ENCODE measurements at places on chromosomes 3 and 15.

GRCh38 chr3:122754929-122755328 is 38.7 kb downstream of the HSPBAP1 start:
- peak; percentile 7 for DNase-seq

DNA sequence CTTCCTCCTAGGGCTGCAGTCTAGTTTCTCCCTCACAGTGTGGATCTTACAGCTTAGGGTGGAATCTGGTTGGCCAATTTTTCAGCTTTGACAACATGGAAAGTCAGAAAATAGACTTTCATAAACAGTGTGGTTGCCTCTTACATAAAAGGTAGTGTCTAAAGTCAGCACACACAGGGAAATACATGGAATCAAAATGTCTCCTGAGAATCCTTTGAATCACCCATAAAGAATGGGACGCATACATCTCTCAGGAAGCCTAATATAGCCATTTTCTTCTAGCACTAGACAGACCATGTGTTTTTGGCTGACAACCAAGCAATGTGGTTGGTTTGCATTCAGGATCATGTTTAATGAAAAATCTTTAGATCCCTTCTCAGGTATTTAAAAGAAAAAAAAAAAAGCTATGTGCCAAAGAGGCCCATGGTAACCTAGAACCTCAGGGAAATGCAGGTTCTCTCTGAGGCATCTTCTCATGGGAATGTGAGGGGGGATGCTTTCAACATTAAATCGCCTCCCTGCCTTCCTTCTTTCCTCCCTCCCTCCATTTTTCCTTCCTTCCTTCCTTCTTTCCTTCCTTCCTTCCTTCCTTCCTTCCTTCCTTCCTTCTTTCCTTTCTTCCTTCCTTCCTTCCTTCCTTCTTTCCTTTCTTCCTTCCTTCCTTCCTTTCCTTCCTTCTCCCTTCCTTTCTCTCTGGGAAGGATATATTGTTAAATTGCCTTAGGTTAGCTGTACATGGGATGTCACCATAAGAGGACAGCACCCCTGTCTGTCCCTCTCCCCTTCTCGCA is 34.3 kb upstream of the ZBTB38 start:
- DNase-seq = no peak

- DNase-seq = no peak
Measured at GRCh38 chr3:81789691-81790090, 28.2 kb upstream of the GBE1 start.

DNA sequence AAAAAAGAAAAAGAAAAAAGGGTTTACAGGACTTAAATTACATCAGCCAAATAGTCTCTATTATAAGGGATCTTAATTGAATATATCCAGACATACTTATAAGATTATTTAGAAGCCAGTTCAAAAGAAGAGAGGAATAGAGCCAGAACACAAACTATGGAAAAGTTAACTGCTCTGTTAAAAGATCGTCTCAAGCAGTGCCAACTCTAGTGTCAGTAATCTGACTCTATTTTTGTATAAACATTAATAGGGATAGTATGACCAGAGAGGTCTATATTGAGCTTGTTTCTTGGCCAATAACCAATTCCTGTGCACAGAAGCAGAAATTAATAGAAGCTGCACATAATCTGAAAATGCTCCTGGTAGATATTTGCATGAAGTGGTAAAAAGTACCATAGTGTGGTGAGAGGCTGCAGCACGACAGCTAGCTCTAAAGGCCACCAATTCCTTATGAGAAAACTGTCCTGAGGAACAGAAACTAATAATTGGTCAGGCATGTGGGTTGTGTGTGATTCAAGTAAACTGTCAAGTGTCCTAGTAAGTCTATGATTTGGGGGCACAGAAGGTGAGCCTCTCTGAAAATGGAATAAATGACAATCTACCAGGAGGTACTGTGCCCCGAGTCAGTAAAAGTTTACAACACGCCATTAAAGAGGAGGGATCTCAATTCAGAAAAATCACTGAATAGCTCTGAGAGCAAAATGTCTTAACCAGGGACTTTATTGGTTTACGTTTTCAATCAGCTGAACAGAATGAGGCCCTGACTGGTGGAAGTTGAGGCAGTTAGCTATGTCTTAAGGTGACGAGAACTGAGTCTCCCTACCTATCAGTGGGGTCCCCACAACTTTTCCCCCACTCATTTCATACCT is 51.5 kb upstream of the NANOGP8 start:
- DNase-seq = no peak

GRCh38 chr3:58353722-58354553 is 21.2 kb downstream of the PXK start:
- no peak for DNase-seq

GRCh38 chr3:7682822-7683229 is 818.8 kb upstream of the LMCD1 start:
- no peak for DNase-seq

DNA sequence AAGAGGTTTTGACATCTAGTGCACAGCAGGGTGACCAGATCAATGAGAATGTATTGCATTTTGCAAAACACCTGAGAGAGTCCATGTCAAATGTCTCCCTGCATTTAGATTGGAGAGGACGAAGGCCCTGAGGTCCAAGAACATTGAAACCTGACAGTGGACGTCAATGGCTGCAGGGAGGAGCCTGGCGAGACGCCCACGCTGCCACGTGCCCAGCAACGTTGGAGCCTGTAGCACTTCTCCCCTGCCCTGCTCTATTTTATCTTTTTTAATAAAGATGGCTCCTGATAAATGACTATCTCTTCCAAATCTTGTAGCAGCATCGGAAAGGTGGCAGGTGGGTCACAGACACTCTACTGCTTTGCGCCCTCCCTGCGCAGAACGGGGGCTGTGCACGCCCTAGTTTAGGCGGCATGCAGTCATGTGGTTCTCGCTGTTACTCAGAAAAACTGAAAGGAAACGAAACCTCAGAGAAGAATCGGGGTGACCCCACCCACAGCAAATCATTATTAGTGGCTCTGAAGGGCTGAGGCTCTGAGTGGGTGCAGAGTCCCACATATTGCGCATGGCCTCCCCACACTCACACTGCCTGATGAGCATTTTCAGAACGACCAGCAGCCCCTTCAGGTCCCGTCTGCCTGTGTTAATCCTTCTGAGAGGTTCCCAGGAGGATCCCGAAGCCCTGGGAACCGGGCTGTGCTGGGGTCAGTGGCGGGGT is 62.5 kb upstream of the TAMM41 start:
- no peak for DNase-seq

DNA sequence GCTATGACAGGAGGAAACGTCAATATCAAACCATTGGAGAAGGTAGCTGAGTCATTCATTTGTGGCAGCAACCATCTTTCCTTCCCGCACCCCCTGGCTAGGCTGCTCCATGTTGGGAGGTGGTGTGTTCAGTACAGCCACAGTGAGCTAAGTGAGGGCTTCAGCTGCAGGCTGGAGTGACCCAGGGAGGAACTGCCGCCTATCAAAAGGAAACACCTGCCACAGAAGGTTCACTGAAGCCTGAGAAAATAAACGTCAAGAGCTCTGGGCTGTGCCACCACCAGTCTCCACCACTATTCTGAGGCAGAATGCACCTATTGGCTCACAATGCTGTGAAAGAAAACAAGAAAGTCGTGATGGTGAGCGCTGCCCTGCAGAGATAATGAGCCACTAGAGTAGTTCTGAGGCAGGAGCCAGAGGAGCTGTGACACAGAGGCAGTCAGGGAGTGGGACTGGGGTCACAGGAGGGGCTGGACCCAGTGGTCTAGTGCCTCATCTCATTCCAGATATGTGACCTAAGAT is 34.8 kb upstream of the CD47 start:
- DNase-seq = peak; percentile 71

- no peak for DNase-seq
Measured at GRCh38 chr3:9780458-9780812, 10.7 kb upstream of the CAMK1 start.

GRCh38 chr3:133014325-133014724 is 23.9 kb upstream of the TMEM108 start:
- DNase-seq = no peak

GRCh38 chr15:62903437-62903836 is 139.1 kb upstream of the TPM1 start:
- no peak for DNase-seq

DNA sequence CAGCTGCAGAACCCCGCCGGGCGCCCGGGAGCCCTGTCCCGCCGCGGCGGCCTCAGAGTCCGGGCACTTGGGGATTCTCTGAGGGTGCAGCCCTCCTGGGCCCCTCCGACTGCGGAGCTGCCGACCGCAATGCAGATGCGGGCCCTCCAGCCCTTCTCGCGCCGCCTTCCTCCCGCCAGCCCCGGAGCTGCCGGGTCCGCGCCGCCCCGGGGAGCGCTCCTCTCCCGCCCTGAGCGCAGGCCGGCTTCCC is 320 bp upstream of the ACAN start:
- peak; percentile 21 for DNase-seq

DNA sequence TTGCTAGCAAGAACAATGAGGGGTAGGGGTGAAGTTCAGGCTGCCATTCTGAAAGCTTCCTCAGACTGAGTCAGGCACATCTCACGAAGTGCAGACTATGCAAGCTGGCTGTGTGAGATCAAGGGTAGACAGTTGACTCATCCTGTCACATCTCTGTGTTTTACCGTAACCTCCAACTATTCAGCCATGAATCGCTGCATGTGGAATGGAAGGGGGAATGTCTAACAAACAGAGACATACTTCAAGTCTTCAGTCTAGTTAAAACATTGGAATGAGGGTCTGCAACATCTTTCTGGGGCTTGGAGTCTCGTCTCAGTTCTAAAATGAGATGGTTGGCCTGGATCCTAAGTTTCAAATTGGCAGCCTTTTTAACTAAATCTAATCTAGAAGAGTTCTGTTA is 25.9 kb downstream of the AGTR1 start:
- DNase-seq = no peak

- no peak for DNase-seq
Measured at GRCh38 chr3:187327845-187328244, 36.3 kb upstream of the MASP1 start.

- DNase-seq = no peak
Measured at GRCh38 chr15:37008205-37008604, 92.1 kb downstream of the MEIS2 start.

GRCh38 chr3:33096093-33096868 is 665 bp downstream of the GLB1 start:
- peak; percentile 47 for DNase-seq

GRCh38 chr3:191331388-191331787 is 1.1 kb upstream of the UTS2B start:
- no peak for DNase-seq

DNA sequence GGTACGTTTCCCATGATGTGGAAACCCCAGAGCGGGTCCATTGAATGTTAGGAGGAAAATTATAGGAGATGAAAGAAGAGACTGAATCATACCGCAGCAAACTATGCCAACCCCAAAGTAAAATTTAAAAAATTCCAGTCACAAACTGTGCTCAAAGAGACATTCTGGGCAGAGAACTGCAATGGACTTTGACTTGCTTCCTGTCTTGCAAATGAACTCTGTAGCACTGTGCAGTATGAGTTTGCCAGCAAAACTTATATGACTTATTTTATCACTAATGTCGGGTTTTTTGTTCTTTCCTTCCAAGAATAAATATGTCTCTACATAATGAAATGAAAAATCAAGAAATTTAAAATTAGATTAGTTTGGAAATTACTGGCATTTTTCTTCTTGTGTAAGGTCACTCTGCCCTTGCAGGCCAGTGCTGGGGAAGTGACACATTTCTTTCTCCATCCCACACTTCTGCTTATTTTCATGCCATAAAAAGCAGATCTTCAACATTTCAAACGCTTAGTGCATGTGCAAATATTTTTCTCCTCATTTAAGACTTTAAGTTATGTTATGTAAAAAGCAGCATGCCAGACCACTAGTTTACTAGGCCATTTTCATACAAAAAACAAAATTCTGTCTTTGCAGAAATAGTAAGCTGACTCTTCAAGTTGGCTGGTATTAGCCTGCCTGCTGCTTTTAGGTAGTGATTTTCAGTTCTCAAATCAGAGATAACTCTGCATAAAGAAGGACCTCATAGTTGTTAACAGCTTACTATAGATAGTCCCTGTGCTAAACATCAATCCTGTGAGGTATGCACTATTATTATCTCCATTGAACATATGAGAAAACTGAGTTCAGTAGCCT is 32.2 kb upstream of the SSR3 start:
- no peak for DNase-seq

DNA sequence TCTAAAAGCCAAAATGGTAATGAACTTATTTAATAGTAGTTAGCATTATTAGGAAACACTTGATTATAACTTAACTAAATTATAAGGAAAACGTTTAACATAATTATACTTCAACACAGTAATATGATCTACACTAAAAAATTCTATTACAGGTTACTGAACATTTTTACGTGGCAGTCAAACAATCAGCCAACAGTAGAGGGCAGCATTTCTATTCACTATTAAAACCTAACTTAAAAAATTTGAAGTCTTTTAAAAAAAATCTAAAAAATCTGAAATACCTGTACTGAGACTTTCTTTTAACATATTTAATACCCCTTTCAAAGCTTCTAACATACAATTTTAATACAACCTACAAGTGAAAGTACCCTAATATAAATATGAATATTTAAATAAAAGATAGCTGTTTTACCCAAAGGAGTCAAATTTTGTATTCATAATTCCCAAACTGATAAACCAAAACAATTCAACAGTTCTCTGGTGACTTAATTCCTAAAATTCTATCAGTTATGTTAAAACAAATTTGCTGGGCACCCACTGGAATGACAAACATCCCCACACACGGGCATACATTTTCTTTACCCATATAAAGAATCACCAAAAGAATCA is 41.5 kb downstream of the DLG1 start:
- DNase-seq = peak; percentile 24

DNA sequence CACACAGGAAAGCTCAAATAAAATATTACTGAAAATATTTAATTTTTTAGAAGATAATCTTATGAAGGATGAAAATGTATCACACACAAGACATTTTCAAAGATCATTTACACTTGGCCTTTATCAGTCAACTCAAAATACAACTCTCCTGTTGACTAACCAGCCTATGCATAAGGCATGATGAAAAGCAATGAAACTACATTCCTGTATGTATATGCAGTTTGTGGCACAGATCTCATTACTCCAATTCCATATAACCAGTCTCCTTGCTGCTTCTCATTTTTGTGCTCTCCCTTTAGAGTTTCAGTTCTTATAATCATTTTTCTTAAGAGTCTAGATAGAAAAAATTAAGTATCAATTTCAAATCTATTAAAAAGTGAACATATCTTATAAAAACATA is 25.8 kb downstream of the AQR start:
- no peak for DNase-seq

DNA sequence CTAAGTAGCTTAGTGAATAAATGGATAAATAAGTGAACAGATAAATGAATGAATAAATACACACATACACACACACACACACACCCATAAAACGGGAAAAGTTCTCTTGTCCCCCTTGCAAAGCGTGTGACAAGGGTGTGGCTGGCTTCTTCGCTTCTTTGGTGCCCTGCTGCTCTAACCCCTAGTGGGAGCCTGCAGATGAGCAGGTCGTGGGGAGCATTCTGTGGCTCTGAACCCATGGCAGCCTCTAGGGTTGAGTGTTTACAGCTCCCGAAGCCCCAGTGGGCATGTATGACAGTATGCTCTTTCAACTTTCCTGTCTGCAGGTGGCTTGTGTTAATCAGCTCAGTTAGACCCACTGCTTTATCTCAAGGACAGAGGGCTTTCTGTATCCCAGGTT is 582.3 kb downstream of the EDEM1 start:
- no peak for DNase-seq

Data from endothelial cell (in vitro differentiated cells).